NCI-H446 (cell line): ENCODE measurements at places on chromosomes 5 and 9.

DNA sequence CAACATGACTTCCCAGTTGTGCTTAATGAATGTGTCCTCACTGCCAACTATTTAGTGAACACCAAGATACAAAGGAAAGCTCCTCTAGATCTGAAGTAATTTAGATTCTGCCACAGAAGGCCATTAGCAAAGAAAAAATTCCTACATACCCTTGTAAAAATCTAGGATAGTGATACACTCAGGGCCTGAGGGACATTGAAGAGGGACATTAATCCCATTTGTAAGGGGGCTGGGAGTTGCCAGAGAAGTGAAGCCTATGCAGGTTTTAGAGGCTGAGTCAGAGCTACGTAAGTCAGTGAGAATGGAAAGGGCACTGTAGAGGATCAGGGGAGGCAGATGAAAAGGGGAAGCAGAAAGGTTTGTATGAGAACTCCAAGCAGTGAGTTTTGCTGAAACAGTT, 286.9 kb upstream of the TARS1 start:
- DNase-seq: no peak

- no peak for DNase-seq
Measured at GRCh38 chr9:116243708-116244107, 90.1 kb downstream of the PAPPA start.

GRCh38 chr5:61796773-61797172, 464.7 kb downstream of the ZSWIM6 start:
- DNase-seq: no peak

GRCh38 chr9:26781906-26782305, 110.7 kb downstream of the CAAP1 start:
- no peak for DNase-seq

DNA sequence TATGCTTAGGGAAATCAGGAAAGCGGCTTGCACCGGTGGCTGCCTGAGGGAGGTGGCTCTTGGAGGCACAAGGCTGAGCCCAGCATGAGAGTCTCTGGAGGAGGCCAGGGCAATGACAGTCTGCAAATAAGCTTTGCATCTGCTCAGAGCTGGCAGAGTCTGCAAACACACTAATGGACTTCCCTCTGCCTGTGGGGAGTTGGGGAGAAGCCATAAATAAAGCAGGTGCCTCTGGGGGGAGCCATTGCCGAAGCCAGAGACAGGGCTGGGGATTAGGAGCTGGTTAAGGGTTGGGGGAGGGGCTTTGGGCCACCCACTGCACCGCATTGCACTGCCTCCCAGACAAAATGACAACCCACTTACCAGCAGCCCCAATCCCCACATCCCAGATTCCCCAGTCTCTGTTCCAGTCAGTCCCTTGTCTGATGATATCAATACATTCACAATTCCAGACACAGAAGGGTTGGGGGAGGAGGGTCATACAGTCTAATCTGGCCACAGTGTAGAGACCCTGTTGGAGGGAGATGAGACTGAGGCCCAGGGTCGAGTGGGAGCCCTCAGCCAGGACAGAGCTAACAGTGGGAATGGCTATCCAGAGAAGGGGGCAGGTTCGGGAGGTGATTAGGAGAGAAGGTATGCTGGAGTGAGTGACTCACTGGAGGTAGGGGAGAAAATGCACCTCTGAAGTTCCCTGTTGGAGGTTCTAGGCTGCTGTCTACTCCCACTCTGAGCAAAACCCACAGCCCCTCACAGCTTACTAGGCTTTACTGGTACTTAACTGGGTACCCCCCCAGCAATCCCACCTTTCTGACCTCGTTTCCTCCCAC, 53.7 kb downstream of the PAX5 start:
- DNase-seq: peak; percentile 81

- no peak for DNase-seq
Measured at GRCh38 chr9:135157856-135158563, 70.5 kb downstream of the OLFM1 start.

DNA sequence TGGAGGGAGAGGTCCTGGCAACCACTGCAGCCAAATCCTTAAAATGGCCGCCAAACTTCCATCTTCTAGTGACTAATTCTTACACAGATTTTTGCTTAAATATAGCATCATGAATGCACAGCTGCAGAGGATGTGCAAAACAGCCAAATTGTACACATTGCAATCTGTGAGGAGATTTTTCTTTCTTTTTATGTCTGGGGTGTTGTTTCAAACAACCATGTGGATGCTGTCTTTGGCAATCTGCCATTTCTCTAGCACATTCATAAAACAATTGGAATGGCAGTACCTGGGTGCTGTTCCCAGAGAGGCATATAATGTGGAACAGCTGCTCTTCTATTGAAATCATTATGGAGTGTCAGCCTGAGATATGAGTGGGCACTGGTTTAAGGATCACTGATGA, 1082.9 kb upstream of the SEMA6A start:
- DNase-seq: peak; percentile 75

GRCh38 chr9:115668521-115668920, 485.1 kb upstream of the PAPPA start:
- DNase-seq: no peak

- DNase-seq: no peak
Measured at GRCh38 chr5:15690611-15691010, 190.6 kb downstream of the FBXL7 start.

DNA sequence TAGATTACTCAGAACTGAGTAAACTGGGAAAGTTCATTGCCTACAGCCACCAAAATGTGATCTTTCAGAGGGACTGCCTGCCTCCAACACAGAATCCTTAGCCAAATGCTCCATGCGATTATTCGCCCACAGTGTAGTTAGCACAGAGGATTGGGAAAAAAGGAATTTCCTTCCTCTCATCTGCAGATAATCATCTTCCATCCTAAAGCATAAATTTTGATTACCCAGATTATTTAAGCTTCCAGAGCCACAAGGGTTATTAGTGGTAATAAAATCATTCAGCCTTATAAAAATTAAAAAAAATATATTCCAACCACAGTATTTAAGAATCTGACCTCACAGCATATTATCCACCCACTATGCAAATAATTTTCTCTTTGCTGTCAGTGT, 285.3 kb upstream of the GRAMD2B start:
- DNase-seq: no peak

- DNase-seq: no peak
Measured at GRCh38 chr5:77876862-77877502, 100.8 kb upstream of the TBCA start.
